ENCODE measurements at places on chromosomes 5 and 9.

- no peak for DNase-seq
These were observed 692.4 kb downstream of the MTRR start for GRCh38 chr5:8561224-8561840.

DNA sequence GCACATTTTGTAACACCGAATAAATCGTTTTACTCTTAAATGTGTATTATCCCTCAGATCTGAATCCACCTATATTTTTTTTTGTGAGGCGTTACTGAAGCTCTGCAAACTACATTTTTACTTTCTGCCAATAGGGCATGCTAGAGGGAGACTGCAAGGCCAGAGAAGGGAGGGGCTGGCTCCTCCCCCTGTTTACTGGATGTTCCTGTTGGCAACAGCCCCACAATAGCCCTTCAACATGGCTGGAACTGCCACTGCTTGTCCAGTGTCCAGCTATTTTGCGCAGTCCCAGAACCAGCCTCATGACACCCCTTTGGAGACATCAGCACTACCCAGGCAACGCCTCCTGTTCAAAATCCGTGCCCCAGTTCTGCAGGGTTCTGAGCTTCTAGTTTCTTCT lies 85.4 kb upstream of the MIER3 start:
- no peak for DNase-seq

DNA sequence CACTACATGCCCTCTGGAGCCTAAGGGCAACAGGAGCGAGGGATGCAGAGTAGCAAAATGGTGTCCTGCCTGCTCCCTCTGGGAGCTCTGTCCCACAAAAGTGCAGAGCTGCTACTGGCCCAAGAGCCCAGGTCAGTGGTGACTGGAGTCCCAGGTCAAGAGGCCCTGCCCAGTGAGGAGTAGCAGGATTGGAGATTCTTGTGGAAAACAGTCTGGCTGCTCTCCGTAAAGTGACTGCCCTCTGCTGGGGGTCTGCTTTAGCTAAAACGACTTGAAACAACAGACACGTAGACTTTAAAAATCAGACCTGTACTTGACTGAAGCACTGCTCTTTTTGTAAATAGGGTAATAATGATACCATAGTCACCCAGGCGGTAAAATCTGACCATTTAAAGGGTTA lies 917.0 kb downstream of the MAT2B start:
- DNase-seq: peak; percentile 4

GRCh38 chr9:95229230-95229915 lies 88.1 kb downstream of the FANCC start:
- DNase-seq: no peak

GRCh38 chr5:76475936-76476335 lies 72.9 kb downstream of the IQGAP2 start:
- no peak for DNase-seq

DNA sequence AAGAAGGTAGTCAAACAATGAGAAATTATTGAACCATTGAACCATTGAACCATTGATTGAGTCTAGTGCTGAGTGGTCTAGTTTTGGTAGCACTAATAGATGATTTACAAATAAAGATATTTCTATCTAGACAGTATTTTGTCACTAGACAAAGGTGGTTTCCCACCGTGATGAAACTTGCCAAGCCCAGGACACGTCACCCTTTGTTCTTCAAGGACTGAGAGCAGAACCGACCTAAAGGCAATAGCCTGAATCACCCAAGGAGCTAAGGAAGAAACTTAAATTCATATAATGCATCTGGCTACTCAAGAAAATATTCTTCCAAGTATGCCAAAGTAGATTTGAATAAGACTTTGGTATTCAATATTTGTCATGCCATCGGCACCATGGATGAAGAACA lies 103.3 kb downstream of the ESM1 start:
- no peak for DNase-seq

DNA sequence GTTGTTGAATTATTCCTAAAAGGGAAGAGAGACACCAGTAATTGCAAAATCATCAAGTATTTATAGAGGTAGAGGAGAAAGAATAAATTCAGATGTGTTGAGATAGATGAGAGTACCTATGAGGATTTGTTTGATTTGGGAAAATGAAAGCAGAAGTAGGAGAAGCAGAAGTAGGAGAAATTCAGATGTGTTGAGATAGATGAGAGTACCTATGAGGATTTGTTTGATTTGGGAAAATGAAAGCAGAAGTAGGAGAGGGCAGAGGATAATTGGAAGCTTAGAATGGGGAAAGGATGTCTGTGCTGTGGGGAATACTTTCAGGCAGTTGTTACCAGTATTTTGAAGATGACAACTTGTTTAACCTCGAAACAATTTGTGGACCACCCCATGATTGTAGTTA lies 35.1 kb upstream of the ZCCHC7 start:
- DNase-seq: no peak

DNA sequence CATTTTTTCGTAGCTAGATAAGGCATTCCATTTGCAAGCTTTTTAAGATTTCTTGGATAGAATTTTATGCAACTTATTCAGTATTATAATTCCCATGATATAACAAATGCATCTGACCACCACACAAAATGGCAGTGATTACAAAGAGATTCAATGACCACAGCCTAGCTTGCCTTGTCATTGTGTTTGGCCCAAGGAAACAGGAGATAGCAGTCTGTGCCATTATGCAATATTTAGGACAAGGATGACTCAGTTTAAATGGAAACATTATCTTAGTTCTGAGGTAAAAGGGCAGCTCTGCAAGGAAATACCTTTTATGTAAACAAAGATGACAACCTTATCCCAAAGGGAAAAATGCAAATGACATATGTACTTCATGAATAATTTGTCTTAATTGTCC lies 89.8 kb downstream of the NUDT12 start:
- DNase-seq: no peak

DNA sequence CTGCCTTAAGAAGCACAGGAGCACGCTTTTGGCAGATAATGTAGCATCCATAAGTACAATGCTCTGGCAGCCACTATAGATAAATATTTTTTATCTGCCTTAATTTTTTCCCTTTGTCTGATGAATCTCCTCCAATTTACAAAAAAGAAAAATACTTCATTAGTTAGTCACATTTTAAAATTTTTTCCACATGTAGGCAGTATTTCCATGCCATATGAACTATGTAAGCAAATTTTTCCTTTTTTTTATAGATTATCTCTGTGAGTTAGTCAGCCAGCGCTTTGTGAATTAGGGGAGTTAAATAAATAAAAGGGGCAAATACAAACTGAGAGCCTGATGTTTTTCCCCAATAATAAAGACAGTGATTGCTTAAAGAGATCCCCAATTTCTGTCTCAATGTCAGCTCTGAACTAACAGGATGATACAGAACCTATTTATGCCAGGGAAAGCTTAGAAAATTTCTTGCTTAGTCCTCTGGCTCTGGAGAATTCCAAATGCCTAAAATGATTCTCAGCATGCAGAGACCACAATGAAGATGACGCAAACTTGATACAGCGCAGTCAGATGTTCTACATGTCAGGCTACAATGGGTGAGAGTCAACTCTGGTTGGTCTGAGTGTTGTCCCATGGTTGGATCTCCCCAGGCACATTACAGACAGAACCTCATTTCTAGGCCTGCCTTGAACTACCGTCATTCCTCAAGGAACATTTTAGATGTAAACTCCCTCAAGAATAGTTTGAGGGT lies 390.4 kb upstream of the CDH6 start:
- no peak for DNase-seq

DNA sequence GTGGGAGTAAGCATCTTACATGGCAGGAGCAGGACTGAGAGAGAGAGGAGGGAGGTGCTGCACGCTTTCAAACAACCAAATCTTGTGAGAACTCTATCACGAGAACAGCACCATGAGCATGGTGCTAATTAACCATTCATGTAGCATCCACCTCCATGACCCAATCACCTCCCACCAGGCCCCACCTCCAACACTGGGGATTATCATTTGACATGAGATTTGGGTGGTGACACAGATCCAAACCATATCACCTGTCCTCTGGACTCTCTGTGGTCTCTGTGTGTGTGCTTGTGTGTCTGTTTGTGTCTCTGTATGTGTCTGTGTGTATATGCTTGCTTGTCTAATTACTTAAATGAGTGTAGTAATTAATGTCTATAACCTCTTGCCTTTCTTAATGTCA lies 31.1 kb downstream of the SEC61B start:
- DNase-seq: no peak

DNA sequence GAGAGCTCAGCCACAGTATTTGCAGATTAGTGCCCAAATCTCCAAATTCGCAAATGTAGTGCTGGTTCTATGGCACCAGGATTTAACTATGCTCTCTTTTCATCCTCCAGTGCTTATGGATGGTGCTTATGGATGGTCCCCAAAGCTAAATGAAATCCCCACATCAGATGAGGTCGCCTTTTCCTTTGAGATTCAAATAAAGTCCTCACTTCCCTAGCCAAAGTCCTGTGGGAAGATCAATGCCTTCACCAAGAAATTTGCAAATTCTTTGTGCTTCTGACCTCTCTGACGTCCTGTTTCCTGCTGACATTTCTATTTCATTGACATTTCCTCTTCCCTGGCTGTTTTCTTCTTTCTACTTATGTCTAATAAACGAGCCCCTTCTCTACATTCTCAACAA lies 1077.0 kb upstream of the C9orf72 start:
- no peak for DNase-seq

GRCh38 chr5:91535499-91535898 lies 152.4 kb upstream of the ARRDC3 start:
- DNase-seq: no peak

- DNase-seq: no peak
These were observed 13.9 kb upstream of the UBE2QL1 start for GRCh38 chr5:6434731-6435130.

DNA sequence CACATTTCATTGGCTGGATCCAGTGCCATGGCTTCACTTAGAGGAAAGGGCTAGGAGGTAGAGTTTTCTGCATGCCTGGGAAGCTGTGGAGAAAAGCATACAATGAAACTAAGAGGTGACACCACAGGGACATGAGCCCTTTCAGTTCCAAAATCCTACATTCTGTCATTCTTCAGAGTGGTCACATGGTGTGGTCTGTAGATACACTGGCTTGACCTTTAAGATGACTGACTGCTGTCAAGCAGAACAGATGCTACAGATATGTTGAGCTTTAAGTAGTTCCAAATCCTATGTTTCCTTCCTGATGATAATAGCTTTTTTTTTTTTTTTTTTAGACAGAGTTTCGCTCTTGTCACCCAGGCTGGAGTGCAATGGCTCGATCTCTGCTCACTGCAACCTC lies 26.2 kb downstream of the DMRT3 start:
- no peak for DNase-seq

DNA sequence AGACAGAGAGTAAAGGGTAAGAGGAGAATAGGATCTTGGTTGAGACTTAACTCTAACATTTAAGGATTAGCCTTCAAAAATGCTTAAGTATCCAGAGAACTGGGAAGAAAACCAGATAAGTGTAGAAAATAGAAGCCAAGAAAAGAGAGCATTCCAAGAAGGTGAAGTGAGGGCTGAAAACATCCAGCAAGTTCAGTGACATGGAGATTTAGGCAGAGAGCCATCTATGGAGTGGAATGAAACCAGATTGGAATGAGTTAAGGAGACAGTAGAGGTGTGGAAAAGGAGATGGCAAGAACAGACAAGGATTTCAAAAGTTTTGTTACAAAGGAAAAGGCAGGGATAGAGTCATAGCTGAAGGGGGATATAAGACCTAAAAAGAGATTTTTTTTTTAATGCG lies 188.1 kb downstream of the TRPM3 start:
- no peak for DNase-seq

GRCh38 chr5:131622633-131623032 lies 12.4 kb downstream of the RAPGEF6 start:
- no peak for DNase-seq

DNA sequence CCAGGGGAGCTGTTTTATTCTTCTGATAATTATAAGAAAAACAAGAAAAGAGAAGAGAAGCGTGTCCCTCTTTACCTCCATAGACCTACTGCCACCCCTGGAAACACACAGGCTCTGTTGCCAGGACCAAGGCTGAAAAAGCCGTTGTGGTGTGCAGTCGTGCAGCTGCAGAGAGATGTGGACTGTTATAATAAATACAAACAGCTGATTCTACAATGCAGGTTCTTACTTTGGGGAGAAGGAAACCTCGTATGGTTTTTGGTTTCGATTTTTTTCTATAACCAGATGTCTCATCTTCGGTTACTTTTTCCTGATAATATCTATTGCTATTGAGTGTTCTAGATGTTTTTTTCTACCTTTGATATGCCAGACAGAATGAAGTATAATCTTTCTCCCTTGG lies 28.1 kb downstream of the FYB1 start:
- no peak for DNase-seq

- DNase-seq: peak; percentile 52
These were observed 29.0 kb upstream of the ANKRD33B start for GRCh38 chr5:10534561-10535530.

GRCh38 chr9:116935149-116935897 lies 248.2 kb downstream of the TRIM32 start:
- no peak for DNase-seq

GRCh38 chr5:135040333-135041144 lies 6.5 kb upstream of the PITX1 start:
- DNase-seq: no peak

DNA sequence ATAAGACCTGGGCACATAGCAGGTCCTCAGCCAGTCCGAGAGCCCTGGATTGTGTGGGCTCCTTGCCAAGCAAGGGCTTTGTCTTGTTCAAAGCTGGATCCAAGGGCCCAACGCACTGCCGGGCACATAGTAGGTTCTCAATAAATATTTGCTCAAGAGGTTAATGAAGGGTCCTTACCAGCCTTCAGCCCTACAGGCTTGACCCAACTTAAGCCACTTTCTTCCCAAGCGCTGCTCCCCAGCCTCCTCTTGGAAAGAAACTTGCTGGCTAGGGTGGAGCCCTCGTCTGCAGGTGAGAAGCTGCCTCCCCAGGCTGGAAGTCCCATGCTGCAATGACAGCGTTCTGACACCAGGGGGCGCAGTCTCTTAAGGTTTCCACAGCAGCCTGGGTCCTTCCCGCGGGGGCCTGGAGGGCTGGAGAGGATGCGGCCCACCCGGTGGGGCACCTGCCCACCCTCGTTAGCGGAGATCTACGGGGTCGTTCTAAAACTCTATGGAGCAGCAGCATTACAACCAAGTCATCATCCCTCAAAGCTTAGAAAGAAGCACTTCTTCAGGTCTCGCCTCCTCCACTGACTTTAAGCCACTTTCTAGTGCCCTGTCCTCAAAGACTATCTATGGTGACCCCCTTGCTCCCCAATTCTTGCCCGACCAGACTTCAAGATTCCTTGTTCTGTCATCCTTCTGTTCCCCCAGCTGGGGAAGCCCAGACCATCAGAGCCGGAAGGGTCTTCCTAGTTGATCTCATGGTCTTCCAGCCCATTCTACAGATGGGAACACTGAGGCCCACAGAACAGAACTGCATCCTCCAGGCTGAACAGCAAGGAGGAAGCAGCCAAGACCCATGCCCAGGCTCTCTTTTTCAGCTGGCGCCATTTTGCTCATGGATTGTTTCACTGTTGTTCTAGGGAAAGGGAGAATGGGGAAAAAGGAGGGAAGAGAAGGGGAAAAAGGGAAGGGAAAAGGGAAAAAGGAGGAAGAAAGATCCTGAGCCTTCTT lies 115.4 kb downstream of the LHX2 start:
- peak; percentile 81 for DNase-seq

- DNase-seq: no peak
These were observed 24.0 kb downstream of the NKD2 start for GRCh38 chr5:1032551-1033027.
